Naive B cell (primary cell): ENCODE measurements at places on chromosomes 12 and 14. TPM values are rescaled to one million over a fixed set of nuclear protein-coding genes. Genes with fewer than 3 reads are reported as not detected.
A peak's percentile ranks its signal among the peaks of the same experiment; 100 is the strongest.

The PIK3C2G gene
- not detected for polyA plus RNA-seq

The TMEM229B gene
- 14.6 TPM for polyA plus RNA-seq

The REM2 gene
- 1.1 TPM for polyA plus RNA-seq

The ANKRD33 gene
- polyA plus RNA-seq, result not detected

The SLCO1B3 gene
- not detected for polyA plus RNA-seq

The CNPY2 gene
- polyA plus RNA-seq, result 163 TPM

The CKAP4 gene
- 3.6 TPM for polyA plus RNA-seq

The ANKRD13A gene
- 76.6 TPM for polyA plus RNA-seq

The PARP11 gene
- 7.5 TPM for polyA plus RNA-seq

- no peak for DNase-seq
Observed at GRCh38 chr12:124520907-124521306, 46.5 kb downstream of the NCOR2 start.

DNA sequence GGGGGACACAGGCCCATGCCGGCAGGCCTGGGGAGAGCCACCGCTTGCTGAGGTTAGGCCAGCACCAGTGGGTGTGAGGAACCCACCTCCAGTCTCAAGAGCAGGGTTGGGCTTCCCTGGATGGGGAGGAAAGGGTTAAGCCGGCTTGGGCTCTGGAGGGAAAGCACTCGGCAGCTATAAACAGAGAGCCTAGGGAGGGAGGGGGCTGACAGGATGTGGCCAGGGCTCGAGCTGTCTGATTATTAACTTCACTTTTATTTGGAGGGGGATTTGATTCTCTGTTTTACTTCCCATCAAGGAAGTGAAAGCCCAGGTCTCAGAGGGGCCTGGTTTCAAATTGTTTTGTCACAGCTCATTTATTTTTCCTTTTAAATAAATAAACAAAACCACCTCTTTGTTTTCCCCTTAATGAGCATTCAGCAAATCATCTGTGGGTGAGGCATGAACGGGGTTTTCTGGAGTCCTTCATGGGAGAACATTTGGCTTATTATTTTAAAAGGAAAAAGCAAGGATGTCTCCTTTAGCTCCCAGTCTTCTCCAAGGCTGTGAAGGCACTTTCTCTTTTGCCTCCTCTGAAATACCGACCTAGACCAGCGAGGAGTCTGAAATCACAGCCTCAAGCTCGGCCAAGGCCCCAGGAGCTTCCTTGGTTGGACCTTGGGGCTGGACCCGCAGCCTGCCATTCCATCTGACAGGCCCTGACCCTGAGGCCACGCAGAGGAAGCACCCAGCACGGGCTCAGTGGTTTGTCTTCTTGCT, 21.9 kb upstream of the ZFP36L1 start:
- peak; percentile 85 for DNase-seq

DNA sequence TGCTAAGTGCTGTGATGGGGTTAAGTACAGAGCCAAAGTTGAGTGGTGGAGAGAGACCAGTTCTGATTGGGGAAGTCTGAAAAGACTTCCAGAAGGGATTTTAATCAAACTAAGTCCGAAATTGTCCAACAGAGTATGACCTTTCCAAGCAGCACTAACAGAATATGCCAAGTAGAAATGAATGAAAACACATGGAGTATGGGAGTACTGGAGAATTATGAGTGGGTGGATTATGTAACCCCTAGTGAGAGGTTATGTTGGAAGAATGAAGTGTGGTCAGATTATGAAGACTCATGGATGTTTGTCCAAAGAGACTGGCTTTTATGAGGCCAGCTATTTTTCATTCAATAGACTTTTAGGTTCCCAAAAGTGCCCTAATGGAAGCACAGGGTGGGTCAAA, 94.0 kb upstream of the PLEKHA5 start:
- DNase-seq, result no peak

- no peak for DNase-seq
Observed at GRCh38 chr12:96152164-96152563, 42.0 kb upstream of the ELK3 start.

GRCh38 chr14:23379366-23380196, 2.7 kb downstream of the CMTM5 start:
- DNase-seq, result peak; percentile 49

DNA sequence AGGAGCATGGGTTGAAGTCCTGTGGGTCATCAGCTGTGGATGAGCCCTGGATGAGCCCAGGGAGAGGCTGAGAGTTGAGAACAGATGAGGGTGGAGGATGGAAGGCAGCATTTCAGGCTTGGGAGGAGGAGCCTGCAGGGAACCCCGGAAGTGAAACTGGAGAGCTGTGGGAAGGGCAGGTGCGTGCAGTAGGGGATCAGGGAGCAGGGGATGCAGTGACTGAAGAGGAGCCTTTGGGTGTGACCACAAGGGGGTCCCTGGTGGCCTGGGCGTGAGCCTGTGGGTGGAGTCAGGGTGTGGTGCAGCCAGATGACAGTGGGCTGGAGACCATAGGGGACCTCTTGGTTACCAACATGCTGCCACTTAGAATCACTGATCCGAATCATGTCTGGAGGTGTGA, 115.5 kb downstream of the PAPOLA start:
- no peak for DNase-seq

GRCh38 chr14:68140076-68140741, 320.6 kb downstream of the RAD51B start:
- DNase-seq, result no peak

DNA sequence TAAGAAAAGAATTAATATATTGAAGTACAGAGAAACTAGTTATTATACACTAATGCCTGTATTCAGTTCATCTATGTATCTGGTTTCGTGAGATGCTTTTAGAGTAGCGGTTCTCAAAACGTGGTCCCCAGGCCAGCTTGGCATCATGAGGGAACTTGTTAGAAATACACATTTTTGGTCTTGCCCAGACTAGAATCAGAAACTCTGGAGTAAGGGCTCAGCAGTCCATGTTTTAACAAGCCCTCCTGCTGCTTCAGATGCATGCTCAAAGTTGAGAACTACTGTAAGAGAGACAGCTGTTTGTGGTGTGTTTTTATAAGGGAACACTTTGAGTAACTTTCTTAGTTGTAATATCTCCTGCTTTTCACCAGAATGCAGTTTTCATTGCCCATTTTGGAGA, 18.1 kb downstream of the GPATCH2L start:
- no peak for DNase-seq

GRCh38 chr14:95056476-95056875, 100.9 kb downstream of the DICER1 start:
- no peak for DNase-seq
